ENCODE measurements at places on chromosomes 11 and 22.
A peak's percentile ranks its signal among the peaks of the same experiment; 100 is the strongest.

- no peak for DNase-seq
Observed at GRCh38 chr11:64851831-64852351, 7.4 kb upstream of the CDC42BPG start.

DNA sequence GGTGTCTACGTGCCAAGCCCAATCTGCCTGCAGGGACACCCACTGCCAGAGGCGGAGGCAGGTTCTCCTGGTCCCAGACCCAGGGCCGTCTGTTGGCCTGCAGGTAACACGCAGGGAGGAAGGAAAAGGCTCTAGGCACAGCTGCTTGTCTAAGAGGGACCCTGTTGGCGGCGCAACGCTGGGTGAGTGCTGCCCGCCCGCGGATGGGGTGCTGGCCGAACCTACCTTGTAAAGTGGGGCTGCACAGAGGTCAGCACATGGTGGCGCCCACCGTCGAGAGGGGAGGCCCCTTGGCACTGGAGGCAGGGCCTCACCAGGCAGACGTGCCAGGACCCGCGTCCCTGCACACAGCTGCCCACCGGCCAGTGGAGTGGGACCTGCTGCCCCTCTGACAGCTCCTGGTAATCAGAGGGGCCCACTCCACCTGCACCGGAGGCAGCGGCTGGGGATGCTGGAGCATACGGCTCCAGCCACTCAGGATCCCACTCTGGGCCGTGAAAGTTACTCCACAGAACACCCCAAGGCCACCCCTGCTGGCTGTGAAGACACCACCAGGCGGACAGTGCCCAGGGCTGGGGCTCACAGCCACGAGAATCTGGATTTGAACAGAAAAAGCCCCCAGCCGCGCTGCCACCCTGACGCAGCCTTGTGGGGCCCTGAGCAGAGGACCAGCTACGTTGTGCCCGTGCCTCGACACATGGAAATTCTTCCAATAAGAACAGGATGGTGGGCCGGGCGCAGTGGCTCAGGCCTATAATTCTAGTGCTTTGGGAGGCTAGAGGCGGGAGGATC, 24.0 kb downstream of the TBX1 start:
- DNase-seq: no peak

GRCh38 chr22:36411589-36412258, 24.0 kb upstream of the MYH9 start:
- no peak for DNase-seq

DNA sequence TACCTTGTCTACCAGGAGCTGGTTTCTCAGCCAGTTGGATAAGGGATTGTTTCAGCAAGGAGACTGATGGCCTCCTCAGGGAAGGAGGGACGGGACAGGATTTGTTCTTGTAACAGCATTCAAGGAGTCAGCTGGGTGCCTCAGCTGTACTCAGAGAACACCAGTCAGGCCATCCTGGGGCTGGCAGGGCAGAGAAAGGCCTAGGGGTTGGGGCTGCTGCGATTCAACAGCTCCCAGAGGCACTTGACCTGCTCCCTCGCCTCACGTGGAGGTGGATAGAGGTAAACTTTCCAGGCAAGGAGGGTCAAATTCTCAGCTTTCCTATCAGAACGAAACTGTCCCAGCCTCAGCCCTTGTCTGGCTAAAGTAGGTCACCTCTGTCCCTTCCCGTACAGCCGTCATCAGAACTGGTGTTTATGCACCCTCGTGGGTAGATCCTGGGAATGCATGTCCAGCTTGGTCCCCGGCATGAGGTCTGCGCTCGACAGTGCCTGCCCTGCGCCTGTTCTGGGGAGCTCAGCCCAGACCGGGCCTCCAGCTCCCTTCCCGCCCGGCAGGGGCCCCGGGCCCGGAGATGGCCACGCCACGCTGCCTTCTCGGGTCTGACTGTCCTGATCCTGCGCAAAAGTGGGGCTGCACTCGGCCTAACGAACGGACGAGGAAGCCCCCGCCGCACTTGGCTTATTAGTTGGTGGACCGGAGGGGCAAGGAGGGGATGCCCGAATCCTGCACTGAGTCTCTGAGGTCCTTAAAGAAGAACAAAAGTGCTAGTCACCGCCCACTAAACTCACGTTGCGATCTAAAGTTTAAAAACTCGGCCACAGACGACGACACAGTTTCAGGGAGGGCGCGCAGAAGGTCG, 762 bp upstream of the CCDC134 start:
- DNase-seq: peak; percentile 32

DNA sequence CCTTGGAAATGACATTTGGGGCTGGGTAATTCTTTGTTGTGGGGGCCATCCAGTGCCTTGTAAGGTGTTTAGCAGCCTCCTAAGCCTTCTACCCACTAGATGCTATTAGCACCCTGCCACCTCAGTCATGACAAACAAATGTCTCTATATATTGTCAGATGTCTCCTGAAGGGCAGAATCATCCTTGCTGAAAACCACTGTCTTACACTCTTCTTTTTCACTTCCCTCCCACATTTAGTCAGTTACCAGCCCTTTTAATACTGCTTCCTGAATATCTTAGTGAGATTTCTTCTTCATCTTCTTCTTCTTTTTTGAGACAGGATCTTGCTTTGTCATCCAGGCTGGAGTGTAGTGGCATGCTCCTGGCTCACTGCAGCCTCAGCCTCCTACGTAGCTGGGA, 33.1 kb downstream of the TNRC6B start:
- DNase-seq: no peak

DNA sequence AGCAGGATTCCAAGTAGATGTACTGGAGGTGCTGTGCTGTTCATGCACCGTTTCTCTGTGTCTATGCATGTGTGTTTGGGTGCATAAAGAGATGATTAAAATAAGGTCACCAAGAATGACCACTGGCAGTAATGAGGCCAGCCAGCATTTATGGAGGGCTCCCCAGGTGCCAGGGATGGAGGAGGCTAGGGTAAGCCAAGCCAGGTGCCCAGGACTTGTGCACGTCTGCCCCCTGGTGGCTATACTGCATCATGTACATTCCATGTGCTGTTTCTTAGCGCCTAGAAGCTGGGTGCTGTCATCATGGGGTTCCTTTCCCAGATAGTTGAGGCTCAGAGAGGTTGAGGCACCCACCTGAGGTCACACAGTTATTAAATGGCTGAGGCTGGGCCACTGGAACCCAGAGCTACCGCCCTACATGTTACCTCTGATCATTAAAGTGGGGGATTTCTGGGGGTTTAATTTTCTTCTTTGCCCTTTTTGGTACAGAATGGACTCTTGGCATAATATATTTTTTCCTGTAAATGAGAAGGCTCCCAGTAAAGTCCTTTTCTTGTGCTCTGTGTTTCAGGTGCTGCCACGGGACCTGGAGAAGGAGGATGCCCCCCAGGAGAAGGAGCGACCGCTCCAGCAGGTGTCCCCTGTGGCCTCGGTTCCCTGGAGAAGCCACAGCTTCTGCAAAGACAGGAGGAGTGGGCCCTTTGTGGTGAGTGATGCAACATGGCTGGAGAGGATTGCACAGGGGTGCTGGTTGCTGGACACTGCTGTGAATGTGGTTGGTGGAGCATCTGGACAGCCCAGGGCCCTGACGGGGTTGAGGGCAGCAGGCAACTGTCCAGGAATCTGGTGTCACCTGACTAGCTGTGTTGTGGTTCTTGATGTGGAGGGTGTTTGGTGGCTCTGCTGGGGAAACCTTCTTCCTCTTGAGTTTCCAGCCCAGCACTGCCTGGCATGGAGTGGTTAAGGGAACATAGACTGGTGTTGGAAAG, 96.4 kb downstream of the KIAA1671 start:
- peak; percentile 94 for DNase-seq

- peak; percentile 55 for DNase-seq
Observed at GRCh38 chr11:12914400-12914912, 94.7 kb upstream of the RASSF10 start.

- DNase-seq: no peak
Observed at GRCh38 chr11:63919267-63920125, 2.5 kb upstream of the RCOR2 start.

- DNase-seq: no peak
Observed at GRCh38 chr22:26450453-26451185, 21.6 kb downstream of the ASPHD2 start.

GRCh38 chr11:107713009-107713408, 1.2 kb upstream of the SLN start:
- DNase-seq: no peak

- no peak for DNase-seq
Observed at GRCh38 chr11:80118073-80118472, 677.2 kb upstream of the TENM4 start.

- peak; percentile 56 for DNase-seq
Observed at GRCh38 chr11:2305140-2305778, 3.4 kb downstream of the TSPAN32 start.

GRCh38 chr11:128208329-128209137, 378.8 kb downstream of the ETS1 start:
- DNase-seq: peak; percentile 66

GRCh38 chr11:1199751-1200610, 22.9 kb upstream of the MUC5B start:
- DNase-seq: no peak

GRCh38 chr11:75375626-75376025, 23.7 kb upstream of the RPS3 start:
- no peak for DNase-seq

GRCh38 chr11:86513746-86514373, 139.2 kb downstream of the CCDC81 start:
- DNase-seq: no peak

- no peak for DNase-seq
Observed at GRCh38 chr11:110433393-110434333, 3.9 kb downstream of the FDX1 start.
